ENCODE measurements at places on chromosomes 2 and 18.

DNA sequence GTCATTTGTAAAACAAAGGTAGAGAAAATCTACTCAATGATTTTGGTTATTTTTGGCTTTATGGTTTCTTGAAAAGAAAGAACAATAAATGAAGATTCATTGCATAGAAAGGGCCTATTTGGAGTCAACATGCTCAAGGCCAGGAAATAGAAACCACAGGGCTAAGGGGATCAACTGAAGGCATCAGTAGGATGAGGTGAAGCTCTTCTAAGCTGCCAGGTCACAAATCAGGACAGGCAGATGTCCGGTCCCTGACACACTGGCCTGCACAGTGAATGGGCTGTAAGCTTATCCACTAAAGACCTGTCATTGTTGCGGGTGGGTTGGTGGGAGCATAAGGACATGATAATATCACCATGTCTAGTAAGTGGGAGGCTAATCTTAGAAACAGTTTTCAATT lies 31.6 kb upstream of the RNF138 start:
- DNase-seq, result no peak

GRCh38 chr18:79792096-79792987 lies 5.4 kb upstream of the KCNG2 start:
- no peak for DNase-seq

DNA sequence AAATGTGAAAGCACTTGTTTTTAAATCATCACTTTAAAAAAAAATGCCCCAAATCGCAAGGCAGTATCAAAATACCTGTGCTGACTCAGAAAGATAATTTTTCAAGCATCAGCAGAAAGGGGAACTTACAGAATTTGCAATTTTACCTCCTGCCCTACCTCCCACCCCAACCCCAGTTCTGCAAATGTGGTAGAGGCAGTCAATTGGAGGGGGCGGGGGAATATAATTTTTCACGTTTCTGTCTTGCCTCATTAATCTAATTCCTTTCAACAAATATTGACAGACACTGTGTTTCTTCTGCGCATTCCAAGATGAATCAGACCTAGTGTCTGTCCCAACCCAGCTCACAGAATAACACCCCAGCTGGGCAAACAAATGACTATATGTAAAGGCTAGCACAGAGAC lies 76.8 kb downstream of the ALPK2 start:
- DNase-seq, result no peak

GRCh38 chr2:38199127-38199526 lies 123.2 kb upstream of the CYP1B1 start:
- no peak for DNase-seq

GRCh38 chr2:7878786-7879482 lies 802.9 kb upstream of the ID2 start:
- no peak for DNase-seq

DNA sequence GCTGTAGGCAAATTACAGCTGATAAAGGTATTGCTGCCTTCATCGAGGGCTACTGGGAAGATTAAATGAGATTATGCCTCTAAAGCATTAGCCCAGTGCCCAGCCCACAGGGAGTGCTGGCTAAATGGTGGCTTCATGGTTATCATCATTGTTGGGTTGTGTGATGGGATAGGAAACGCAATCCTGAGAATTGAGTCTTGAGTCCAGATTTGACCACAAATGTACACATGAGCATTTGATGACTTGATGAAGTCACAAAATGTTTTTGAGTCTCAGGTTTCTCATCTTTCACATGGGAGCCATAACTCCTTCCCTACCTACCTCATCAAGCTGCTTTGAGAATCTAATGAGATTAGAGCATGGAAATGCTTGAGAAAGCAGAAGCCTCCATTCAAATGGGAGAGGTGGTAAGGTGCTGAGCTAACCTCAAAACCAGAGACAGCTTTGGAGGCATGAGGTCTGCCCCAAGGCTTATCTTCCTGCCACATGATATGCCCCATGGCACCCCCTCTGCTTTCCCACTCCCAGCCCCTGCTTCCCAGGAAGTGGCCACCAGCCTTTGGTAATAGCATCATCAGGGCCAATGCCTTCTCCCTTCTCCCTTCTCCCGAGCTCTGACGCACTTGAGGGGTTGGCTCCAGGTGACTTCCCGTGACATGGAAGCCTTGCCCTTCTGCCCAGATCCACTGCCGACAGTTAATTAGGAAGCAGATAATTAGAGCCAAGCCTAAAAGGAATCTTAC lies 149.4 kb upstream of the EPAS1 start:
- no peak for DNase-seq

- no peak for DNase-seq
These were observed 415.8 kb upstream of the TRIB2 start for GRCh38 chr2:12300927-12301326.

- DNase-seq, result no peak
These were observed 65.9 kb downstream of the BCL2 start for GRCh38 chr18:63253428-63254372.

GRCh38 chr2:64982311-64982857 lies 6.8 kb upstream of the SLC1A4 start:
- DNase-seq, result no peak

DNA sequence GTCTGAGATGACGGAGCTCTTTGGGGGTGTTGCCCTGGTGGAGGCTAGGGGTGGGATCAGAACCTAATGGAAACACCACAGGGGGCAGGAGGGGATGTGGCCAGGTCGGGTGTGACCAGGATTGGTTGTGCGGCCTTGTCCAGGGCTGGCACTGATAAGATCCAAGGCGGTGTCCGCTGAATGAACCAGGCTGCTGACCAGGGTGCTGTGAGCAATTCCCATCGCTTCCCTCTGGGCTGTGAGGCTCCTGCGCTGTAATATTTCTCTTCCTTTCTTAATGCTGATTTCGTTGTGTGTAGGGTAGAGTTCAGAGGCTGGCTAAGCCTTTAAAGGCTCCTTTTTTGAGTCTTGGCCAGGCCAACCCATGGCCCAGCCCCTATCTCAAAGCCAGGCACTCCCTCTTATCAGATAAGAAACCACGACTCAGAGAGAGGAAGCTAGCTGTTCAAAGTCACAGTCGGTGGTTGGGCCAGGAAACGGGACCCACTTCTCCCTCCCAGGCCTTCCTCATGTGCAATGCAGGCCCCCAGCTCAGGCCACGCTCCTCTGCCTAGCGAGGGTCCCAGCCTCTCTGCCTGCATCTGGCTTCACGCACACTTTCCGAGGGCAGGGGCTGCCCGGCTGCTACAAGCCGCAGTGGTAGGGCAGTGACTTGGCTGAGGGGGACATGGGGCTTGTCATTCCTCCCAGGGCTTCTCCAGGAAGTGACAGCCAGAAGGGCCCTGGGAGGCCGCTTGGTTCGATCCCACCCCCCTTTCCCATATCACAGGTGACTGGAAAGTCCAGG lies 26.0 kb upstream of the FOSL2 start:
- DNase-seq, result peak; percentile 79

- no peak for DNase-seq
These were observed 121.4 kb upstream of the COPS8 start for GRCh38 chr2:236964291-236964690.

- DNase-seq, result no peak
These were observed 46.6 kb downstream of the HNMT start for GRCh38 chr2:138010890-138011289.

DNA sequence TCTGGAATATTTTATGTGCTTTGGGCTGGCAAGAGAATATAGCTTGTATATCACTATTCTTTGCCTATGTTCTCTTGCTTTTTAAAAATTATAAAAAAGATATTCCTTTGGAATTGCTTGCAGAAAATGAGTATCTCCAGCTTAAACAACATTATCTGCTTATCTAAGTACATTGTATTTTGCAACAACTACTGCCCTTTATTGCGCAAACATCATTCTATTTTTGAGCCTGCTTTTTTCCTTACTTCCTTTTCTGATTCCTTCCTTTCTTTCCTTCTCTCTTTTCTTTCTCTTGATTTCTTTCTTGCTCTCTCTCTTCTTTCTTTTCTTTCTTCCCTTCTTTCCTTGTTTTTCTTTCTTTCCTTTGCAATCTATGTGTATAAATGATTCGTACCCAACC lies 74.0 kb downstream of the UNC80 start:
- DNase-seq, result no peak

DNA sequence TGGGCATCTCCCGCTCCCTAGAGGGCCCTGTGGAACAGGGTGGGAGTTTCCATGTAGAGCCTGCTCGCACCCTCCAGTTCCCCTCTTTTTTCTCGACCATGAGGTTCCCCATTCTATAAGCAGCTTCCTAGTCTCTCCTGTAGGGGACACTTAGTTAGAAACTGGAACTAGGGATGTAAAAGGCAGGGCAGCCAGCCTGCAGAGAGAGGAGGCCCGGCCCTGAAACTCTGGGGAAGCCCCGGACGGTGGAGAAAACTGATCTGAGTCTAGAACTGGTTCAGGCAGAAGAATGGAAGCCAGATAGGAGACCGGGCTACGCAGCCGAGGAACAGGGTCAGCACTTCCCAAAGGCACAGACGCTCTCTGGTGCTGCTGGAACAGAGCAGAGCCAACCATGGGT lies 51.6 kb upstream of the ATG16L1 start:
- no peak for DNase-seq

GRCh38 chr2:28944535-28945248 lies 36.4 kb upstream of the TOGARAM2 start:
- DNase-seq, result no peak

GRCh38 chr2:84939426-84940087 lies 31.4 kb upstream of the KCMF1 start:
- DNase-seq, result peak; percentile 82

DNA sequence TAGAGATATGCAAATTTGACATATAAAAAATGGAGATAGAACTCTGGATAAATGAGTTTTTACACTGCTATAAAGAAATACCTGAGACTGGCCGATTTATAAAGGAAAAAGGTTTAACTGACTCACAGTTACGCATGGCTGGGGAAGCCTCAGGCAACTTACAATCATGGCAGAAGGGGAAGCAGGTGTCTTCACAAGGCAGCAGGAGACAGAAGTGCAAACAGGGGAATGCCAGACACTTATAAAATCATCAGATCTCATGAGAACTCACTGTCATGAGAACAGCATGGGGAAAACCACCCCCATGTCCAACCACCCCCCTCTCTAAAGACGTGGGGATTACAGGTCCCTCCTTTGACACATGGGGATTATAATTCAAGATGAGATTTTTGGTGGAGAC lies 1540.2 kb upstream of the SLC39A10 start:
- DNase-seq, result no peak

DNA sequence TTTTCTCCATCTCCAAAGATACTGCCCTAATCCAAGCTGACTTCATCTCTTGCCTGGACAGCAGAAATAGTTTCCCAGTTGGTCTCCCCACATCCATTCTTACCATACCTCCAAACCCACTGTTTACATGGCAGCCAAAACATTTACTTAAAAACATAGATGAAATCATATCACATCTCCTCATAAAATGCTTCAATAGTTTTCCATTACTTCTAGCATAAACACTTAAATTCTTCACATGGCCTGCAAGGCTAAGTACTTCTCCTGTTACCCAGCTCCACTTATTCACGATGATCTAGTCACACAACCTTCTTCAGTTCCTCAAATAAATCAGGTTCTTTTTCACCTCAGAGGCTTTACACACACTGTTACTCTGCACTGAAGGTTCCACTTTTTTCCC lies 185.8 kb upstream of the ACVR2A start:
- DNase-seq, result no peak

- DNase-seq, result no peak
These were observed 176.7 kb downstream of the IKZF2 start for GRCh38 chr2:212974692-212975091.

GRCh38 chr2:30259827-30260679 lies 28.7 kb downstream of the LBH start:
- no peak for DNase-seq

- DNase-seq, result no peak
These were observed 309.0 kb upstream of the GULP1 start for GRCh38 chr2:187982668-187983067.

DNA sequence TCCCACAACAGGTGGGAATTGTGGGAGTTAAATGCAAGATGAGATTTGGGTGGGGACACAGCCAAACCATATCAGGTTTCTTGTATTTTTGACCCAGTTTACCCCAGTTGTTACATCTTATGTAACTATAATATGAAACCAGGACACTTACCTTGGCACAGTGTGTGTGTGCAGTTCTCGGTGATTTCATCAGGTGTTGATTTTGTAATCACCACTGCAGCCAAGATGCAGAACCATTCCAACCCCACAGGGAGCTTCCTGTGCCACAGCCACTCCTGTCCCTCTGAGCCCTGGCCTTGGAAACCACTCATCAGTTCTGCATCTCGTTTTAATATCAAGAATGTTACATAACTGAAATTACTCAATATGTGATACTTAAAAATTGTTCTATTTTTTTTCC lies 31.8 kb downstream of the ATP9B start:
- no peak for DNase-seq

DNA sequence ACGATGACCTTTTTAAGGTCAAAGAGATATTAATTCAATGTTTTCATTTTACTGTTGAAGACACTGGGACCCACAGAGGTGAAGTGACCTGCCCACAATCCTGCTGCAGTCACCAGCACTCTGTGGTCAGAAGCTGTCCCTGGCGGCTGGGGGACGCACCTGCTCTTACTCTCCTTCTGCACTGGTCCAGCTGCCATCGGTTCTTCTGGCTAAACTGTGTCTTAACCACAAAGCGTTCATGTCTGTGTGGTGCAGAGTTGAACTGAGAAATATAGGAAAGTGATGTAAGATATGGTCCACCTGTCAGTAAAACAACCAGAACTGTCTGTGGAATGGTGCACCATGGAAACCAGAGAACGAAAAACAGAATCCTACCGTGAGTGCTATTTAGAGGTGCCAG lies 44.9 kb upstream of the SMIM21 start:
- DNase-seq, result no peak

DNA sequence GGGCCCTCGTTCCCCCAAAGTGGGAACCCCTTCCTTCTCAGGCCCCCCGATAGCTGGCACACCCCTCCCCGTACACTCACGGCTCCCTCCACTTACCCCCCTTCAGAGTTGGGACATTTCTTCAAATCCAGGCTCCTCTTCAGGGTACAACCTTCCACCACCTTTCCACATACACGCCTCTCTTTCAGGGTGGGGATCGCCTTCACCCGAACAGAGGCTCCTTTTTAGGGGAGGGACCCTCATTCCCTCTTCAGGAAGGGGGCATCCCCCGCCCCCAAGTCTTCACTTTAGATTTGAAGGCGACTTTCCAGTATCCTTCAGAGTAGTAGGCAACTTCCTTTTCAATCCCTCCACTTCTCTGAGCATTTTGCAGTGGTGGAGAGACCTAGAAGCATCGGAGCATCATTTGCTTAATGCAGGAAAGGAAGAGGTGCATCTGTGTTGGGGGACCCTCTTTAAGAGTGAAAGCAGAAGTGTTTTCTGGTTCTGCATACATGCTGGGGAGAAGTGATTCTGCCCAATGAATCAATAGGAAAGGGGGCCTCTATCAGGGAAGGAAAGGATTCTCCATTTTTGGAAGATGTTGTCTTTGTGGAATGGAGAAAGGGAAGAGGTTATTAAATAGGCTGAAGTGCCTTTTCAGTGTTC lies 845 bp downstream of the EML4 start:
- peak; percentile 23 for DNase-seq

DNA sequence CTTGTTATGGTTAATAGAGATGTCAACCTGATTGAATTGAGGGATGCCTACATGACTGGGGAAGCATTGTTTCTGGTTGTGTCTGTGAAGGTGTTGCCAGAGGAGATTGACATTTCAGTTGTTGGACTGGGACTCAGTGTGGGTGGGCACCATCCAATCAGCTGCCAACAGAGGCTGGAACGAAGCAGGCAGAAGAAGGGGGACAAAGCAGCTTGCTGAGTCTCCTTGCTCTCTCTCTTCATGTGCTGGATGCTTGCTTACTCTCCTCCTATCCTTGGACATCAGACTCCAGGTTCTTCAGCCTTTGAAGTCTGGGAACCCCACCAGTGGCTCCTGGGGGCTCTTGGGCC lies 22.2 kb upstream of the SMAD4 start:
- DNase-seq, result no peak
